NCI-H187 (cell line): ENCODE measurements at places on chromosomes 1 and 21.

- no peak for DNase-seq
Observed at GRCh38 chr21:31658053-31658452, 1.4 kb upstream of the SOD1 start.

- no peak for DNase-seq
Observed at GRCh38 chr21:45868488-45868887, 113.1 kb upstream of the COL6A1 start.

- no peak for DNase-seq
Observed at GRCh38 chr1:39933956-39934941, 20.7 kb upstream of the MFSD2A start.

- no peak for DNase-seq
Observed at GRCh38 chr1:163928069-163928468, 606.3 kb downstream of the NUF2 start.

- no peak for DNase-seq
Observed at GRCh38 chr1:89311757-89312156, 39.1 kb upstream of the GBP5 start.

GRCh38 chr1:51303751-51304251 is 26.6 kb downstream of the TTC39A start:
- no peak for DNase-seq

DNA sequence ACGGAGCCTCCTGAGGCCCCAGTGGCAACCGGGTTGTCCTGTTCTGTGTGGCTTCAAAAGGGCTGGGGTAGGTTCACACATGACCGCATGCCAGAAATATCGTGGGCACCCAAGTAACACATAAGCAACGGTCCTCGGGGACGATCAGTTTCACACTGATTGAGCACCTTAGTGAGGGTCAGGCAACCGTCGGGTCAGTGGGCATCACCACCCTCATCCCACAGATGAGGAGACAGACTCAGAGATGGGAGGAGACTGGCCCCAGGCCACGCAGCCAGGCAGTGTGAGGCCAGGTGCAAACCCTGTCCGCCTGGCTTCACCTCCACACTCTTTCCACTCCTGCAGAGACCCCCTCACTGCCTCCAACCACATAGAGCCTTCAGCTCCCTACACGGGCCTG is 309.8 kb downstream of the MATN1 start:
- no peak for DNase-seq

DNA sequence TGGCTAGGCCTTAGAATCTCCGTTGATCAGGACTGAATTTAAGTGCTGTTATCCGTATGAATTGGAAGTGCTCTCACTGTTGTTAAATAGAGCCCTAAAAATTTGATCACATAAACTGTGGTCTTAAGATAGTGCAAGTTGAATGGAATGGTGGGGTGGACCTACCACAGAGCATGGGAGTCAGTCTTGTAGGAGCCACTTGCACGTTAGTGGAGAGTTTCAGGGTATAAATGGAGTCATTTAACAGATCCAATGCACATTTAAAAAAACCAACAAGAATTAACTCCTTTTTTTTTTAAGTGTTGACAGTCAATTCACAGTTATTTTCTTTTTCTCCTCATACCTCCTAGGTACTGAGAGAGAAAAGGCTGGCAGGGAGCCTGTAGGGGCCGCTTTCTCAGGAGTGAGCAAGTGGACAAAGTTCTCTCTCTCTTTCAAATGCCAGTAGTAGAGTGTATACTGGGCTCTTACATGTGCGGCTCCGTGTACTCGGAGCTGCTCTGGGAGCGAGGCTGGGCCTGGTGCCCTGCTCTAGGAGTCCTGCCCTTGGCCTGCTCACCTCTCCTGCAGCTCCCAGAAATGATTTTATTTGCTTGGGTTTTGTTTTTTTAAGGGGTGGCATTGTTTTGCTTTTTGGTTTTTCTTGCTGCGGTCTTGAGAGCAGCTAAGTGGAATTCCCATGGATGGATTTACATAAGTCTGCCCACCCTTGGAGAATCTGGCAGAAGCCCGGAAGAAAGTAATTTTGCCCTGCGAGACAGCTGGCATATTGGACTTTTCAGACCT is 91.3 kb downstream of the ATP5PO start:
- DNase-seq: no peak

DNA sequence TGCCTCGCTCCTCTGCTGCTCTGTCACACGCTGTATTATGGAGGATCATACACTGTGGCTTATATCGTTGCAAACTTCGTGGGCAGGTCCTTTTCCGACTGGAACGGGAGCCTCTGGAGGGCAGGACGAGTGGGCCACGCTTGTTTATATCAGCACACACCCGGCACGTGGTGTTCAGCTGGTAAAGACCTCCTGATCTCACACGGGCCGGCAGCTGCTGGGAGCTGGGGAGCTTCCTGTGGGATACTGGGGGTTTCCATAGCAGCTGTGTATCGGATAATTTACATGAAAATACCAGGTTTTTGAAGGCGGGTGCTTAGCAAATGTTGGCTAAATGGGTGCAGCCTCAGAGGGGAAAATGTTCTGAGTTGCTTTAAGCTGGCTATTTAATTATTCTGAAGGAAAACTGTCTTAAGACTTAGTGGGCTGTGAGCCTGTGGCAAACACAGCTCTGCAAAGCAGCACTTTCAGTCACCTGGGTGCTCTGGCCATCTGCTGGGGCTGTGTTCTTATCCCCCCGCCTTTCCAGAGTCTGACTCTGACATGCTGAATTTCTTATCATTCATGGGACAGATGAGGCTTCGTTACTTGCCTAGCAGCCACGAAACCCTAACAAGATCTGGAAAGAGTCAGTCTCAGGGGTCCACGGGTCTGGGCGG is 103.6 kb upstream of the GCLM start:
- no peak for DNase-seq

DNA sequence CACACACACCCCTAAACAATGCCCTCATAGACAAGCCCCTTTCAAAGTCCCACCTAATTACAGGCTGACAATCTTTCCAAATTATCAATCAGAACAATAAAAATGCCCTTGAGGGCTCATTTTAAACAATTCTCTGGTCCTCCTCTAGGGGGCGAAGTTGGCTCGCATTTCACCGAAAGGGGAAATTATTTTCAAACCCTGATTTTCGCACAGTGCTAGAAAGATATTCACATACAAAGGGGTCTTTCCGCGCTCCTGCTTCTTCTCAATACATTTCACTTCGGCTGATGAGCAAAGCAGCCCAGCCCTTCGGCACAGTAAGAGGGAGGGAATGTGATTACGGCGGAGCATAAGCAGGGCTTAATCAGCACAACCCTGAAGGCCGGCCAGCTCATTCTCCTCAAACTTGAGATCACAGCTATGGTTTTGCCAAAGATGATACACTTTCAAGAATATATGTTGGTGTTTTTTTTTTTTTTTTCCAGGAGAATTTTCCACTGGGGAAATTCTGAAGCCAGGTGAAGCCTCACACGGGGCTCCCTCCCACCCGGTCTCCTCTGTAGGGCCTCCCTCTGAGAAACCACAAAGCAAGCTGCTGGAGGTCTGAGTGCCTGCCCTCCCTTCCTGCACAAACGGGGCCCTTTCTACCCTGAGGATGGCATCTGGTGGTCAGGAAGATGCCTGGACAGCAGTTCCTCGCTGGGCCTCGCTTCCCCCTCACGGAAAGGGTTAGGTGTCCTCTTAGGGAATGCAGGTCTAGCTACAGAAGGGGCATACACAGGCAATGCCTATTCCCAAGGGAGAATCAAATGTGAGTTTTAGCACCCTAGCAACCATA is 66.9 kb downstream of the GNG12 start:
- peak; percentile 12 for DNase-seq
